ENCODE measurements at places on chromosomes 13 and 19. TPM values are rescaled to one million over a fixed set of nuclear protein-coding genes. Genes with fewer than 3 reads are reported as not detected.

- peaks cover 3% of the 10 kb centered on the region for H3K4me1 ChIP-seq
- DNase-seq = no peak
- H3K36me3 ChIP-seq = no peaks in the 10 kb centered on the region
- H3K27ac ChIP-seq = no peak overlapping the region
- H3K4me3 ChIP-seq = no peak overlapping the region
- H3K27me3 ChIP-seq = no peaks in the 10 kb centered on the region
These were observed 562.8 kb downstream of the SLITRK6 start for GRCh38 chr13:85236413-85236812.

- DNase-seq = peak; percentile 54
- H3K27me3 ChIP-seq = no peaks in the 10 kb centered on the region
- no peaks in the 10 kb centered on the region for H3K36me3 ChIP-seq
- H3K4me1 ChIP-seq = peaks cover 27% of the 10 kb centered on the region
These were observed 1.1 kb downstream of the NAXD start for GRCh38 chr13:110616103-110617101.

- DNase-seq = peak; percentile 74
- H3K27ac ChIP-seq = no peak within 1 kb of the TSS
- no peaks in the 10 kb centered on the region for H3K36me3 ChIP-seq
- H3K4me3 ChIP-seq = peak within 1 kb of the TSS; percentile 28
- no peaks in the 10 kb centered on the region for H3K27me3 ChIP-seq
These were observed at the start of gene LYL1 for GRCh38 chr19:13102666-13103580. TSS of gene LYL1 (minus strand) at chr19:13102858. CDS start at chr19:13101171, 1,687 bp downstream.

The PTPRS gene
- total RNA-seq = 65.0 TPM

DNA sequence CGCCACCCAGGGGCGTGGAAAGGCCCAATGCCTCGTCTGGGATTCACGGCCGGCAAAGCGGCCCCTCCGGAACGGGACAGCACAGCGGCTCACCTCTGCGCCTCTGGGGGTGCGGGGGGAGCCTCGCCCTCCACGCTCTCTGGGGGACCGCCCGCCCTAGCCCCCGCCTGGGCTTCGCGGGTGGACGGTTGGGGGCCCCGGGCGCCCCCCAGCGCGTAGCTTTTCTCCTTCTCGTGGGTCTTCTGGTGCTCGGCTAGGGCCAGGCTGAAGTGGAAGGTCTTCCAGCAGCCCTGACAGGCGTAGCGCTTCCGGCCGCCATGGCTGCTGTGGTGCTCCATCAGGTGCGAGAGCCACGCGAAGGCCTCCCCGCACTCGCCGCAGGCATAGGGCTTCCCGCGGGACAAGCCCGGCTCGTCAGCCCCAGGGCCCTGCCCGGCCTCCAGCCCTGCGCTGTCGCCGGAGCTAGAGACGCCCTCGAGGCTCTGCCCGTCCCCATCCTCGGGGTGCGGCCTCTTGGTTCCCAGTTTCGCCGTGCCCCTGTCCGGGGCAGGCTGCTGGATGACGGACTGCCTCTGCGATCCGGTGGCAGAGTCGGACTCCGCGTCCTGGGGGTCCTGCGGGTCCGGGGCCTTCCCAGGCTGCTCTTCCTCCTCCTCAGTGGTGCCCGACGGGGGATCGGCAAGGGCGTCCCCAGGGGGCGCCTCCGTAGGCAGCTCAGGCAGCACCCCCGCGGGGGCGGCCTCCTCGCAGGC is 13.3 kb downstream of the ZSCAN18 start:
- H3K4me3 ChIP-seq = no peak overlapping the region
- DNase-seq = no peak
- no peaks in the 10 kb centered on the region for H3K36me3 ChIP-seq
- H3K27me3 ChIP-seq = no peaks in the 10 kb centered on the region
- H3K27ac ChIP-seq = no peak overlapping the region
- no peaks in the 10 kb centered on the region for H3K4me1 ChIP-seq

DNA sequence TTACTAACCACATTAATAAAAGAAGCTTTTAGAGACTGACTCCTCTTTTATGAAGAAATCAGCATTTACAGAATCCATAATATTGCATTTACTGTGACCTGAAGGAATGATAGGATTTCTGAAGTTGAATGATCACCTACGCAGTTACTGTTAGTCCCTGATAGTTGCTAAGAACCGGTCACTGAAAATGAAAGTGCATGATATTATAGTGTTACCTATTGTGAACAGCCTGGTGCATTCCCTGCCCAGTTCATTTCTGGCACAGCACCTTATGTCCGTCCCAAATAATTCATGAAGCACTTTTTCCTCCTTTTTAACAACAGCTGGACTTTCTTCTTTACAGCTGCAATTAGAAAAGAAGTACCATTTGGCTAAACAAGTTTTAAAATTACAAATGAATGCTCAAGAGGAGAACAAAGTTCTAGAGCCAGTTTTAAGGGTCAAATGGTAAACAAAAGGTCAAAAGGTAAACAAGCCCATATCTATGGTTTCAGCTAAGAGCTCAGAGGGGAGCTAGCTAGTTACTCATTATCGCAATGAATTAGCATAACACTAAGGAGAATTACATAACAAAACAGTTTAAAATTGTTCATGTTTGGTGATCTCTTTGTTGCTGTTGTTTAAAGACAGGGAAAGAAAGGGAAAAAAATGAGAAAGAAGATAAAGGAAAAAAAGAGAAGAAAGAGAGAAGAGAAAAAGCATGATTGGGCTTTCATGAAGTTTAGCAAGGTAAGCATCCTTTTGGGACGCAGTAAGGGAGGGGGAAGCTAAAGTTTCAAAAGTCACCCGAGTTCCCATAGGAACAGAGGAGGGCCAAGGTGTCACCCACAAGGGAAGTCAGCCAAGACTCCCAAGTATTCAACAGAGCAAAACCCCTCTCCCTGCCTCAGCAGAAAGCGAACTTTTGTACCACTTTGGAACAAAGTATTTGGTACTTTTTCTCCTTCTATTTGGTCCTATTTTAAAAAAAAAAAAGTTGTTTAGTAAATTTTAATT is 50.2 kb downstream of the FLT3 start:
- no peaks in the 10 kb centered on the region for H3K36me3 ChIP-seq
- H3K27ac ChIP-seq = no peak overlapping the region
- H3K4me3 ChIP-seq = no peak overlapping the region
- no peaks in the 10 kb centered on the region for H3K27me3 ChIP-seq
- peaks cover 6% of the 10 kb centered on the region for H3K4me1 ChIP-seq

- no peak overlapping the region for H3K27ac ChIP-seq
- no peak overlapping the region for H3K4me3 ChIP-seq
- H3K36me3 ChIP-seq = no peaks in the 10 kb centered on the region
- no peaks in the 10 kb centered on the region for H3K27me3 ChIP-seq
These were observed 725.2 kb upstream of the SLITRK1 start for GRCh38 chr13:84607261-84608013.

DNA sequence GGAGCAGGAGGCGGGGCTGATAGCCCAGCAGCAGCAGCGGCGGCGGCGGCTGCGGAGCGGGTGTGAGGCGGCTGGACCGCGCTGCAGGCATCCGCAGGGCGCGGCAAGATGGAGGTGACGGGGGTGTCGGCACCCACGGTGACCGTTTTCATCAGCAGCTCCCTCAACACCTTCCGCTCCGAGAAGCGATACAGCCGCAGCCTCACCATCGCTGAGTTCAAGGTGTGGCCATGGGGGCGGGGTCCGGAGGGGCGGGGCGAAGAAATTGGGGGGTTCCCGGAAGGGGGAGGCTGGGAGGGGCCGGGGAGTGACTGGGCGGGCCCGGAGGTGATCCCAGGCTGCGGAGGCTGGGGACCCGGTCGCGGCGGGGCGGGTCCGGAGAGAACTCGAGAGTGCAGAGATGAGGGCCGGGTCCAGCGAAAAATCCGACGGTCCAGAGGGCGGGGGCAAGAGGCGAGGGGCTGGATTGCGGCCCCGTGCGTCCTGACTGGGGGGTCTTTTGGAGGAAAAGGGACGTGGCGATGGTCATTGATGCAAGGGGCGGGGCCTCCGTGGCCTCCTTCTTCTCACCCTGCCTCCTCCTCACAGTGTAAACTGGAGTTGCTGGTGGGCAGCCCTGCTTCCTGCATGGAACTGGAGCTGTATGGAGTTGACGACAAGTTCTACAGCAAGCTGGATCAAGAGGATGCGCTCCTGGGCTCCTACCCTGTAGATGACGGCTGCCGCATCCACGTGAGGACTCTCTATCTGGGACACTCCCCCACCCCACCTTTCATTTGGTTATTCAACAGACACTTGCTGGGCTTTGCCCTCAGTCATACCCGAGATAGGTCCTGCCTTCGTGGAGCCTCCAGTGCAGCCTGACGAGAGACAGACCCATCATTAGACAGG is at the start of gene TBCB:
Gene TBCB, plus strand, starts transcription at position 16 of the 891 bp plus-strand sequence. Its CDS starts 93 bp downstream, at position 109.
- no peak for DNase-seq
- H3K36me3 ChIP-seq = peaks cover 9% of the 10 kb centered on the region
- peak within 1 kb of the TSS; percentile 92 for H3K4me3 ChIP-seq

DNA sequence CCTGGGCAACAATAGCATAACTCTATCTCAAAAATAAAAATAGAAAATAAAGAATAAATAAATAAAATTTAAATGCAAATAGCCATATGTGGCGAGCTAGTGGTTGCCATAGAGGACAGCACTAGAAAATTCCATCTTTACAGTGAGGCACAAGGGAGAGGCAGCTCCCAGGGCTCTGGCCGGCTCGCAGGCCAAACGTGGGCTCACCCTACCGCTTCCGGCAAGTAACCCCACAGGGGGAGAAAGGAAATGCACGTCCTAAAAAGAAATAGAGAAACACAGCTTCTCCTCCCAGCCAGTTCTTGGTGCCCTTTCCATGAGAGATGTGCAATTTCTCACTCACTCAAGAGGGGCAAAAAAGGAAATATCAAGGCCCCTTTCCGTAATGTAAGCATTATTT is 12.4 kb upstream of the GRWD1 start:
- no peak for DNase-seq
- no peaks in the 10 kb centered on the region for H3K36me3 ChIP-seq
- H3K27me3 ChIP-seq = no peaks in the 10 kb centered on the region
- H3K4me1 ChIP-seq = no peaks in the 10 kb centered on the region
- H3K27ac ChIP-seq = no peak overlapping the region
- H3K4me3 ChIP-seq = no peak overlapping the region

DNA sequence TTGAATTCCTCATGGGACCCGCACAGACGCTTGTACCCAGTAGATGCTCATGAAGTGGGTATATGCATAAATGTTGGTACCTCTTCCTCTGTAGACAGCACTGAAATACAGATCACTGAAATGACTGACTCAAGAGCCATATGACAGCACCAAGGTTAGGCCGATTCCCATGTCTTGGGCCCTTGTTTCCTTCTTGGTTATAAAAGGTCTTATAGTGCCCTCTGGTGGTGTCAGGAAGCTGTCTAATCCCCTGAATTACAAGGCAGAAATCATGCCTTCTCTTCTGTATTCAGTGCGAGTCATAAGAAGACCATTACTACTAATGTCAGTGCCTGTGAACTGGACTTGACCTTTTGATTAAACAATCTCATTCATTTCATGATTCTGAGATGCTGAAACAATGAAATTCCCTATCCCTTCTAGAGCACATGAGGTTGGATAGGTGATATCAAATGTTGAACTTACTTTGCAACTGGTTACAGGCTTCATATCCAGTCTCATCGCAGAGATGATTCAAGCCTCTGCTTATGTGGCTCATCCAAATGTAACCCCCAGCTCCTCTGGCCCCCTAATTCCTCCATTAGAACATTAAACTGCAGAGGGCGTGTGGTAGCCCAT is 59.7 kb downstream of the SPATA13 start:
- no peaks in the 10 kb centered on the region for H3K27me3 ChIP-seq
- peaks cover 17% of the 10 kb centered on the region for H3K4me1 ChIP-seq
- H3K4me3 ChIP-seq = no peak overlapping the region
- H3K36me3 ChIP-seq = peaks cover 2% of the 10 kb centered on the region

DNA sequence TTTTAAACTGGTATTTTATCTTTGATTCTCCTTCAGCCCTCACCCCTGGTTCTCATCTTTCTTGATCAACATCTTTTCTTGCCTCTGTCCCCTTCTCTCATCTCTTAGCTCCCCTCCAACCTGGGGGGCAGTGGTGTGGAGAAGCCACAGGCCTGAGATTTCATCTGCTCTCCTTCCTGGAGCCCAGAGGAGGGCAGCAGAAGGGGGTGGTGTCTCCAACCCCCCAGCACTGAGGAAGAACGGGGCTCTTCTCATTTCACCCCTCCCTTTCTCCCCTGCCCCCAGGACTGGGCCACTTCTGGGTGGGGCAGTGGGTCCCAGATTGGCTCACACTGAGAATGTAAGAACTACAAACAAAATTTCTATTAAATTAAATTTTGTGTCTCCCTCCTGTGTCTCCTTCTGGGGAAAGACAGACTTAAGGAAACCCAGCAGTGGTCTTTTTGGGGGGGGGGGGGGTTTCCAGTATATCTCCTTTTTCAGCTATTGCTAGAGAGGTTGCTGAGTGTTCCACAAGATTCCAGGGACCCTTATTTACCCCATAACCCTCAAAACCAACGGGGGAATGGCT is 1.5 kb upstream of the RAD23A start:
- H3K4me1 ChIP-seq = peaks cover 23% of the 10 kb centered on the region
- DNase-seq = no peak
- peak overlapping the region; percentile 96 for H3K27ac ChIP-seq
- H3K27me3 ChIP-seq = no peaks in the 10 kb centered on the region

- no peak overlapping the region for H3K27ac ChIP-seq
- no peak overlapping the region for H3K4me3 ChIP-seq
- peaks cover 4% of the 10 kb centered on the region for H3K4me1 ChIP-seq
- H3K36me3 ChIP-seq = peaks cover 5% of the 10 kb centered on the region
- no peaks in the 10 kb centered on the region for H3K27me3 ChIP-seq
- peak; percentile 48 for DNase-seq
These were observed 7.3 kb downstream of the C19orf53 start for GRCh38 chr19:13781547-13781946.

The PPFIA3 gene
- 12.7 TPM for total RNA-seq
